ENCODE measurements at places on chromosomes 13 and 19.
A peak's percentile ranks its signal among the peaks of the same experiment; 100 is the strongest.

DNA sequence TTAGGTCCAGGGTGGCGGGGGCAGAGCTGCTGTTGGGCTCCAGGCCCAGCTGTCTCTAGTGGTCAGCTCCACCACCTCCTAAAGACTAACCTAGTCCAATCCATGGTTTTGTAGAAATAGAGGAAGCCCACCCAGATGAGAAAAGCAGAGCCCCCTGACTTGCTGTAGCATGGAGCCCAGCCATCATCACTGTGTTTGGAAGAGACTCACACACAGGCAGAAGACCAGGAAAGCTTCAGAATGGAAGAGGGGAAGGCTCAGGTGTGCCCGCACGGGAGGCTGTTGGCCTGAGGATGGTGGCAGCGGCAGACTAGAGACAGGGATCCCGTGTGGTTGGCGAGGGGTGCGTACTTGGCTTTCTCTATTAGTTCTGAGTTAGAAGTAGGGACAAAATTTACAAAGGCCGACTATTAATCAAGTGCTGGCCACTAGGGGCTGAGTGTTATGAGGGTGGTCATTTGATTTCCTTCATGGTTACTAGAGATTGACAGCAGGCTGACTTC, 193.2 kb upstream of the SOX1 start:
- DNase-seq = no peak

DNA sequence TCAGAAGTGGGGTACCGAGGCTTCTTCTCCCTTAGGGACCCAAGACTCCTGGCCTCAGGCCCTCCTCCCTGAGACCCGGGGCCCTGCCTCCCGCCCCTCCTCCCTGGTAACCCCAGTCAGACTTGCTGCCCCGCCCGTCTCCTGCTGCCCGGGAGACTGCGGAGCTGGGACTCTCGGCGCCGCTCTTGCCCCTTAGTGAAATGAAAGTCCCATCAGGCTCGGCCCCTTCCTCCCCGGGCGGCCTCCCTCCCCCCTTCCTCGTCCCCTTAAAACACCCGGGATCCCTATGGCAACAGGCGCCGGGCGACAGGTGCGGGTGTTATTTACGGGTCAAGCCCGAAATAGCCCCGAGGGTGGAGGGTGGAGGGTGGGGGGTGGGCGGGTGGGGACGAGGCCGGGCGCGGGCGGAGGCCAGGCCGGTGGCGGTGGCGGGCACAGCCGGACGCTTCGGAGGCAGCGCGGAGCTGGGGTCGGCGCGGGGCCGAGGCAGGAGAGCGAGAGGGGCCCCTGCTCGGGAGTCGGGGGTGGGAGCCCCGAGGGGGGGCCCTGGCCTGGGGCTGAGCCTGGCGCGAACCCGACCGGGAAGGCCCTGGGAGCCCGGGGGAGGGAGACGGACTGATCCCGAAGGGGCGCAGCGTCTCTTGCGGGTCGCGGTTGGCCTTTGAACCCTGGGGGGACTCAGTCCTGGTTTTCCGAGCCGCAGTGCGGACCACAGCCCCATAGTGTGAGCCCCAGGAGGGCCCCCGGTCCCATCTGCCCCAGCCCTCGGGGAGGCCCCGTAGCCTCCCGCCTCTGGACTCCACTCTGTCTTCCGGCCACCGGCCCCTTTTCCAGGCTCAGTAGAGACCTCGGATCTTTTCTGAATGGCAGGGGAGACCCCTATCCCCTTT, at the start of gene CACNG6:
Gene CACNG6, plus strand, starts transcription at position 414 of the 890 bp plus-strand sequence. CDS start 1,241 bp downstream, outside the sequence.
- DNase-seq = peak; percentile 23

DNA sequence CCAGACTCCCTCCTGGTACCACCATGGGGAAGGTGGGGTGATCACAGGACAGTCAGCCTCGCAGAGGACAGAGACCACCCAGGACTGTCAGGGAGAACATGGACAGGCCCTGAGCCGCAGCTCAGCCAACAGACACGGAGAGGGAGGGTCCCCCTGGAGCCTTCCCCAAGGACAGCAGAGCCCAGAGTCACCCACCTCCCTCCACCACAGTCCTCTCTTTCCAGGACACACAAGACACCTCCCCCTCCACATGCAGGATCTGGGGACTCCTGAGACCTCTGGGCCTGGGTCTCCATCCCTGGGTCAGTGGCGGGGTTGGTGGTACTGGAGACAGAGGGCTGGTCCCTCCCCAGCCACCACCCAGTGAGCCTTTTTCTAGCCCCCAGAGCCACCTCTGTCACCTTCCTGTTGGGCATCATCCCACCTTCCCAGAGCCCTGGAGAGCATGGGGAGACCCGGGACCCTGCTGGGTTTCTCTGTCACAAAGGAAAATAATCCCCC, 505 bp upstream of the CEACAM5 start:
- DNase-seq = no peak

GRCh38 chr13:82934000-82934399, 948.3 kb downstream of the SLITRK1 start:
- no peak for DNase-seq

GRCh38 chr19:19059018-19059836, 4.6 kb upstream of the SLC25A42 start:
- DNase-seq = no peak

GRCh38 chr13:110379905-110380341, 72.8 kb downstream of the COL4A2 start:
- DNase-seq = no peak

DNA sequence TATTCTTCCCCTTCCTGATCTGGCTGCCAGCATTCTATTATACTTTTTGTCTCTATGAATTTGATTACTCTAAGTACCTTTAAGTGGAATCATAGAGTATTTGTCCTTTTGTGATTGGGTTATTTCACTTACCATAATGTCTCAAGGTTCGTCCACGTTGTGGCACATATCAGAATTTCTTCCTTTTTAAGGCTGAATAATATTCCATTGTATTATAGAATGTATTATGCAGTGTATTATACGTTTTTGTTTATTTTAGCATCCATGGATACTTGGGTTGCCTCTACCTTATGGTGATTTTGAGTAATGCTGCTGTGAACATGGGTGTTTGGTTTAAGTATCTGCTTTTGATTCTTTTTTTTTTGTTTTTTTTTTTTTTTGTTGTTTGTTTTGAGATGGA, 19.3 kb downstream of the URI1 start:
- no peak for DNase-seq

GRCh38 chr13:48729856-48730255, 76.1 kb downstream of the CYSLTR2 start:
- DNase-seq = no peak

DNA sequence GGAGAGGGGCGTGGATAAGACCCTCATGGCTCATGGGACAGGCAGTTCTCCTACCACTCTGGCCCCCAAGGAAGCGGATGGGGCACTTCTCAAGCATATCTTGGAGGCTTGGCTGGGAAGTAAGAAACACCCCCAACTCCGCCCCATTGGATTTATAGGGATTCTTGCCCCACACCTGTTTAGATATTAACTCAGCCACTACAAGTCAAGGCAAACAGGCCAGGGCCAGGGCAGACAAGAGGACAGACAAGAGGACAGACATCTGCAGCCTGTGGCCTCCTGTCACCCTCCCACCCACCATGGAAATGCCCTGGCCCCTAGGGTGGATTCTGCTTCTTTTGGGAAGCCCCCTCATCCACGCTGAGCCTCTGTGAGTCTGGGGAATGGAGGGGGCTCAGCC, 24.1 kb downstream of the RDH8 start:
- no peak for DNase-seq

DNA sequence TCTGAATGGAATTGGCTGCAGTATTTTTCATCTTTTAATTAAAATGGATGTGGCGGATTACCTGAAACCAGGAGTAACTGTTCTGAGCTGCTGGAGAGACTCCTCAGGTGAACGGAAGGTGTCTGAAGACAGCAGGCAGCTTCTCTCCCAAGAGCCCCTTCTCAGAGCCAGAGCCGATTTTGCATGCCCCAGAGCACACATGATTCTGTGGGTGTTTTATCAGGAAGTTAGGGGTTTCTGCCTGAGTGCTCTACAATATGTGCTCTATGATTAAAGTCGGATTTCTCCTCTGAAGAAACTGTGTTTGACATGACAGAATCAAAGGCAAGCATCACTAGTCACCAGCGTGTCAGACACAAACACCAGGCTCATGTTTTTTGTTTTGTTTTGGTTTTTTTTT, 60.7 kb upstream of the MCF2L start:
- DNase-seq = no peak

All from NCI-H1105 treated with DMSO at 0.1 percent for 48 hours (cell line).